ENCODE measurements at places on chromosomes 5 and 9. TPM values are rescaled to one million over a fixed set of nuclear protein-coding genes. Genes with fewer than 3 reads are reported as not detected.

GPR150 gene
- 0.18 TPM for polyA plus RNA-seq

PRLR gene
- polyA plus RNA-seq: 1.3 TPM

PSD2 gene
- 0.40 TPM for polyA plus RNA-seq

RGS7BP gene
- polyA plus RNA-seq: 11.7 TPM

PTPRD gene
- polyA plus RNA-seq: 90.8 TPM

GARIN3 gene
- polyA plus RNA-seq: not detected

AHRR gene
- not detected for polyA plus RNA-seq

MELK gene
- 17.6 TPM for polyA plus RNA-seq

CCDC171 gene
- 2.6 TPM for polyA plus RNA-seq

ACTBL2 gene
- polyA plus RNA-seq: not detected

ASS1 gene
- not detected for polyA plus RNA-seq

BARHL1 gene
- polyA plus RNA-seq: not detected

CARTPT gene
- not detected for polyA plus RNA-seq

ACOT12 gene
- 0.85 TPM for polyA plus RNA-seq

HDAC3 gene
- polyA plus RNA-seq: not detected

NDOR1 gene
- polyA plus RNA-seq: 4.9 TPM

CA9 gene
- polyA plus RNA-seq: 1.2 TPM

PLPPR1 gene
- 3.0 TPM for polyA plus RNA-seq

THBS4 gene
- 268 TPM for polyA plus RNA-seq

CTXN3 gene
- polyA plus RNA-seq: not detected

OR1J2 gene
- not detected for polyA plus RNA-seq

TAF11L7 gene
- polyA plus RNA-seq: not detected

KDM3B gene
- 52.2 TPM for polyA plus RNA-seq

SETX gene
- 32.2 TPM for polyA plus RNA-seq

ADGRV1 gene
- polyA plus RNA-seq: 0.84 TPM

TOR1B gene
- polyA plus RNA-seq: 17.2 TPM

RMI1 gene
- 13.2 TPM for polyA plus RNA-seq

SVEP1 gene
- 34.2 TPM for polyA plus RNA-seq

SLC34A1 gene
- polyA plus RNA-seq: 0.15 TPM

GFRA3 gene
- polyA plus RNA-seq: 3.1 TPM

PCA3 gene
- 1.6 TPM for polyA plus RNA-seq

KIF4B gene
- polyA plus RNA-seq: 0.11 TPM

SNAPC3 gene
- 36.6 TPM for polyA plus RNA-seq

SLC2A6 gene
- 1.3 TPM for polyA plus RNA-seq

MOB3B gene
- polyA plus RNA-seq: 5.8 TPM

ORM2 gene
- polyA plus RNA-seq: not detected

FOXD4L3 gene
- 0.08 TPM for polyA plus RNA-seq

RANBP6 gene
- polyA plus RNA-seq: 15.2 TPM

CEP72 gene
- polyA plus RNA-seq: 5.5 TPM

SLC25A2 gene
- not detected for polyA plus RNA-seq

C9orf72 gene
- not detected for polyA plus RNA-seq
